ENCODE measurements at places on chromosomes 11 and 22. TPM values are rescaled to one million over a fixed set of nuclear protein-coding genes. Genes with fewer than 3 reads are reported as not detected.

DNA sequence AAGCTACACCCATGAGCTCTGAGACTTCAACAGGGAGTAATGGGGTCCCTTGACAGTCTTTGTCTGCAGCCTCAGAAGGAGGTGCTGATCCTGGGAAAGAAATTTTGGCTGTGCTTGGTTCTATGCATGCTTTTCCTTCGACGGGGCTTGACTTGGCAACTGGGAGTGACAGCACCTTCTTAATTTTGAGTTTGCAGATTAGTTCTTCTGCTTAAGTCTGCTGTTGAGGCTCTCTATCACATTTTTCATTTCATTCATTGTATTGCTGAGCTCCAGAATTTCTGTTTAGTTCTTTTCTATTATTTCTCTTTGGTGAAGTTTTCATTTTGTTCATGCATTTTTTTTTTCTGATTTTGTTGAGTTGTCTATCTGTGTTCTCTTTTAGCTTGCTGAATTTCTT lies 125.6 kb downstream of the SNX19 start:
- DNase-seq = no peak

GRCh38 chr11:46850829-46851380 lies 4.8 kb upstream of the CKAP5 start:
- no peak for DNase-seq

The NELL1 gene
- total RNA-seq = not detected

- DNase-seq = no peak
These were observed 52.2 kb downstream of the NFAM1 start for GRCh38 chr22:42379966-42380537.

The CEND1 gene
- 0.27 TPM for total RNA-seq

DNA sequence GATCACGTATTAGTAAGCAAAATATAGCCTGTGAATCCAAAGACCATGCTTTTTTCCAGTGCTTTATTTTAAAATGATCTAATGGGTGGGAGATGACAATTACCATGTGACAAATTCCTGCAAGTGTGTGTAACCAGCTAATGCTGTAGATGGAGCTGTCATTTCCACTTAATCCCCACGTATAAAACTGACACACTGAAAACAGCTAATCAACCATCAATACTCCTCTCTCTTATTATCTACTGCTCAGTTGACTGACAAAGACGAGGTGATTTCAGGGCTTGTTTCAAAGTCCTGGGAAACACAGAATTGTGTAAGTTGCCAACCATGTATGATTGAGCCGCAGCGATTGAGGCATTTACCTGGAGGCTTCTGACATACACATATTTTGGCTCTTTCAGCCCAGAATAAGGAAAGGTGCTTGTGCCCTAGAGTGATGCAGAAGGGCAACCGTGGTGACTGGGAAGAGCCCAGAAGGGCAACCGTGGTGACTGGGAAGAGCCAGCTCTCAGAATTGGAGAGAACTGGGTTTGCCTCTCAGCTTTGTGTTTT lies 9.7 kb downstream of the SLN start:
- no peak for DNase-seq

The HEPHL1 gene
- not detected for total RNA-seq

DNA sequence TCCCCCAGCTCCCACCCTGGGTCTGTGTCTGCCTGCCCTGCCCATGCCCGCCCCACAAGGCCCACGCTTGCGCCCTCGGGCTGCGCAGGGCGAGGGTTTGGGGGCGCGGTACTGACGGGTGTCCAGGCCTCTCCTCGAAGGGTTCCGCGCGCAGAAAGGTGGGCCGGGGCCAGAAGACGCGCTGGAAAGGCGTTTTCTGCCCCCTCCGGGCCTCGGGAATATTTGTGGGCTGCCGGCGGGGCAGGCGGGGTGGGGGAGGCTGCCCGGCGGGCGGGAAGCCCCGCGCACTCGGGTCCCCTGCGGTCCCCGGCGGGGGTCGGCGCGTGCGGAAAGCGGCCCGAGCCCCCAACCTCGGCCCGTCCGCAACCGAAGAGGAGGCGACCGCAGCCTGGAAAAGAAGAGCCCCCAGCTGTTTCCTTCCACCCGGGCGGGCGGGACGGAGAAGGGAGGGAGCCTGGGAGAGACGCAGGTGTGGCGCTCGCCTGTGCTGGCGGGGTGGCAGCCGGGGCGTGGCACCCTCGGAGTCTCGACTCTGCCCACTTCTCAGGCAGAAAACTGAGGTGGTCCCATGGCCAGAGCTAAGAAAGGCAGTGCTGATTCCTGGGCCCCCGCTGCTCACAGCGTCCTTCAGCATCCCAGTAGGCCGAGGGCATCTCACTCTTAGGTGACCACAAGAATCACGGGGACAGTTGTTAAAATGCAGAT lies 59.0 kb downstream of the THAP12 start:
- DNase-seq = no peak

GRCh38 chr11:42524534-42525227 lies 787.1 kb upstream of the API5 start:
- no peak for DNase-seq

Measured in HCT116 (cell line).